ENCODE measurements at places on chromosomes 2 and 18. TPM values are rescaled to one million over a fixed set of nuclear protein-coding genes. Genes with fewer than 3 reads are reported as not detected.

GRCh38 chr2:136357007-136357380 is 239.0 kb upstream of the CXCR4 start:
- DNase-seq = no peak
- H3K27ac ChIP-seq = no peak overlapping the region
- H3K4me3 ChIP-seq = no peak overlapping the region
- H3K36me3 ChIP-seq = no peaks in the 10 kb centered on the region

The LRRTM1 gene
- total RNA-seq = not detected

The SRD5A2 gene
- total RNA-seq = not detected

The RFX8 gene
- total RNA-seq = 0.60 TPM

DNA sequence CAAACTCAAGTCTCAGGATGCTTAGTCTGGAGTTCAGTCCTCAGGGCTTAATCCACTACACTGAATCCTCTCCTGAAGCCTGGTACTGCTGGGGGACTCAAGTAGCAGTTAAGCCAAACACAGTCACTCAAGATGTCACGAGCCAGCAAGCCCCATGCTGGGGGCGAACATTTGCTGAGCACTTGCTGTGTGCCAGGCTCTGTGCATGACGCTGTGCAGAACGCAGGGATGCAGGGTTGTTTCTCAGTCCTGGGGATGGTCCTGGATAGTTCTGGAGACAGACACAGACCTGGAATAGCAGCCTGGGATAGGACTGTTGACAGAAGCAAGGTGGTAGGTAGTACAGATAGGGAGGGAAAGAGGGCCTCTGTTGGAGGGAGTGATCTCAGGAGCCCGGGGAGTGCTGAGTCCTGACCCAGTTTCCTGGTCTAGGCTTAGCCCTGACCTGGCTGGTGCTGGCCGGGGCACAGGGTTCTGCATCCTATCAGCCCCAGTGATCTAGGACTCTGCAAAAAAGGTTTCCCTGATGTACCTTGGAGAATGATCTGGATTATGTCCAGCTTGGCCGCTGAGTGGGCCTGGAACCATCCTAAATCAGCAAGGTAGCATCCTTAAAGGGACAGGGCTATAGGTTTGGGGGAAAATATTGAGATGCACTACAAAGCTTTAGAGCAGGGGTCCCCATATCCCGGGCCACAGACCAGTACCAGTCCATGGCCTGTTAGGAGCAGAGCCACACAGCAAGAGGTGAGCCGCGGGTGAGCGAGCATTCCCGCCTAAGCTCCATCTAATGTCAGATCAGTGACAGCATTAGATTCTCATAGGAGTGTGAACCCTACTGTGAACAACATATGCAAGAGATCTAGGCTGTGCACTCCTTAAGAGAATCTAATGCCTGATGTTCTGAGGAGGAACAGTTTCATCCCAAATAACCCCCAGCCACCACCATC is 54.7 kb upstream of the OTOF start:
- peak; percentile 3 for DNase-seq
- H3K27me3 ChIP-seq = no peaks in the 10 kb centered on the region
- no peak overlapping the region for H3K27ac ChIP-seq
- no peaks in the 10 kb centered on the region for H3K4me1 ChIP-seq
- H3K4me3 ChIP-seq = no peak overlapping the region

- H3K27ac ChIP-seq = no peak overlapping the region
- no peaks in the 10 kb centered on the region for H3K27me3 ChIP-seq
- no peak overlapping the region for H3K4me3 ChIP-seq
Measured at GRCh38 chr2:160920791-160921303, 239.4 kb upstream of the TANK start.

The C18orf32 gene
- total RNA-seq = 24.1 TPM

GRCh38 chr18:70415823-70416488 is 127.1 kb downstream of the SOCS6 start:
- no peaks in the 10 kb centered on the region for H3K36me3 ChIP-seq
- no peak for DNase-seq
- no peak overlapping the region for H3K27ac ChIP-seq
- H3K4me1 ChIP-seq = no peaks in the 10 kb centered on the region
